ENCODE measurements at places on chromosomes 13 and 19.
A peak's percentile ranks its signal among the peaks of the same experiment; 100 is the strongest.

- no peak for DNase-seq
Observed at GRCh38 chr19:40191836-40192646, 815 bp downstream of the MAP3K10 start.

- peak; percentile 46 for DNase-seq
Observed at GRCh38 chr19:7366701-7367420, 18.1 kb downstream of the ARHGEF18 start.

GRCh38 chr13:111551204-111551820 lies 230.9 kb downstream of the TEX29 start:
- DNase-seq = no peak

DNA sequence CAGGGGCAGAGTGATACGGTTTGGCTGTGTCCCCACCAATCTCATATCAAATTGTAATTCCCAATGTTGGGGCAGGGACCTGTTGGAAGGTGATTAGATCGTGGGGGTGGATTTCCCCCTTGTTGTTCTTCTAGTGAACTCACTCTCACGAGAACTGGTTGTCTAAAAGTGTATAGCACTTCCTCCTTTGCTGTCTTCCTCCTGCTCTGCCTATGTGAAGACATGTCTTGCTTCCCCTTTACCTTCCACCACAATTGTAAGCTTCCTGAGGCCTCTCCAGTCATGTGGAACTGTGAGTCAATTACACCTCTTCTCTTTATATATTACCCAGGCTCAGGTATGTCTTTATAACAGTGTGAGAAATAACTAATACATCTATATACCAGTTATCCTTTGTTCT lies 706.4 kb upstream of the KLHL1 start:
- DNase-seq = no peak

- no peak for DNase-seq
Observed at GRCh38 chr19:42697884-42698283, 42.4 kb downstream of the PSG3 start.

DNA sequence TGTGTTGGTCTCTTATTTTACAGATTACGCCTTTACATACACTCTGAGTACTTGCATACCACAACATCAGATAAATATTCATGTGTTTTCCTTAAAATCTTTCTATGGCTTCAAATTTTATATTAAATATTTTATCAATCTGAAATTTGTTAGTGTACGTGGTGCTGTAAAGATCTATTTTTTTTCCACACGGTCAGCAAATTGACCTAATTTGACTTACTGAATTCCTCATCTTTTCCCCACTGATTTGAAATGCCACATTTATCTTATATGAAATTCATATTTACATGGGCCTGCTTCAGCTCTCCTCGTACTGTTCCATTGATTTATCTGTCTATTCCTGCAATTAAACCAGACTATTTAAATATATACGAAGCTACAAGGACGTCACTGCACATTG lies 433.8 kb upstream of the ZNF507 start:
- DNase-seq = no peak
